ENCODE measurements at places on chromosomes 16 and 17.

GRCh38 chr17:16928406-16929034 is 43.4 kb downstream of the TNFRSF13B start:
- no peak for DNase-seq

DNA sequence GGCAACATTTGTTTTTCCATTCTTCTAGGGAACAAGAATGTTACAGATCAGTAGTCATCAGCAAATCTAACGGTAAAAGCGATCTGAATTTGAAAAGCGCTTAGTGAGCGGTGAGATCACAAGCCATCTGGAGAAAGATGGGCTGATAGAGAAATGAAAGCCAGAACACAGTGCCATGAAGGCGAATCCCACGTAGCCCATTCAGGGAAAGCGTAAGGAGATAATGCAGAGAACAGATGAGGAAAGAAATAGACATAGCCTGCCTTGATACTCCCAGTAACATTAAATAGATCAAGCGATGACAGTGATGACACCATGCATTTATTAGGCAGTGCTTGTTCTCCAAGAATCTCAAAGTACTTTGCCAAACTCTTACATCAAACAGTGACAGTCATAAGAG is 183.1 kb upstream of the PSMD7 start:
- no peak for DNase-seq

GRCh38 chr16:62764572-62764971 is 728.3 kb upstream of the CDH8 start:
- DNase-seq, result no peak

DNA sequence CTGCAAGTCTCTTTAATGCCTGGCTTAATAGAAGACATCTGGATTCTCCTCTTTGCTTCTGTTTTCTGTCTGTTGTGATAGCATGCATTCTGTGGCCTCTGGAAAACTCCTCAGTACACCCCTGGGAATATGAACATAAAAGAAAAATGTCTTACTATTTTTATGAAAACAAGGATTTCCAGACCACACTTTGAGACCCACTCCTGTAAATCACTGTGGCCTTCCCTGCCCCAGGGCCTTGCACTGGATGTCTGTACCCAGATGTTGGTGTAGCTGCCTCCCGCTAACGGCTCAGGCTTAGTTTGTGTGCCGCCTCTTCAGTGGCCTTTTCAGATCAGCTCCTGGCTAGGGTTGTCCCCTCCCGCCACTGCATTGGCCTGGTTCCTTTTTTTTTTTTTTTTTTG is 126.6 kb downstream of the SOCS1 start:
- no peak for DNase-seq

DNA sequence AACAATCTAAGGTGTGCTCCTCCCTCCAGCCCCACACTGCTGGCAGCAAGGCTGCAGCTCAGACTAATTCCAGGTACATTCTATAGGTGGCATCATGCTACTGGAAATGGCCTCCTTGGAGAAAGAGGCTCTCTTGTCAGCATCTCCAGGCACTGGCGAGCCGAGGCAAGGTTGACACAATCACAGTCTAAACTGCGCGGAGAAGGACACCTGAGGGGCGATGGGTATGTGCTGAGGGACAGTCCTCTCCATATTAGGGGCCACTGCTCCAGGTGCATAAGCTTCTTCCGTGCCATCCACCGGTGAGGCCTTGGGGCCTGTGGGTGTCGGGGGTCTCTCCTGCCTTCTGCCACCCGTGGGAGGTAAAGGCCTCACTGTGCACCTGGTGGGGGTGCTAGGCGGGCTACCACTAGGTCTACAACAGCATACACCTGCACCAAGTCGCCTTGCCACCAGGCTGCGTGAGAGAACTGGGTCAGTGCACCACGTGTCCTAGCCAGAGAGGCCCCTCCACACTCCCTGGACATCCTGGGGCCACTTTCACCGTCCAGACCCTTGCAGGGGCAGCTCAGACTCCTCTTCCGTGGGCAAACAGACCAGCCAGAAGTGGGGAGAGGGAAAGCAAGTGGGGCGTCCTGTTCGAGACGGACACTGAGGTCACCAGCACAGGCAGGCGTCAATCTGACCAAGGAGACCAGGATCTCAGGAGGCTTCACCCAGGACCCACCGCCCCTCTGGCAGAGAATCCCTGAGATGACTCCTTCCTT is 12.1 kb upstream of the CBX8 start:
- DNase-seq, result peak; percentile 68

DNA sequence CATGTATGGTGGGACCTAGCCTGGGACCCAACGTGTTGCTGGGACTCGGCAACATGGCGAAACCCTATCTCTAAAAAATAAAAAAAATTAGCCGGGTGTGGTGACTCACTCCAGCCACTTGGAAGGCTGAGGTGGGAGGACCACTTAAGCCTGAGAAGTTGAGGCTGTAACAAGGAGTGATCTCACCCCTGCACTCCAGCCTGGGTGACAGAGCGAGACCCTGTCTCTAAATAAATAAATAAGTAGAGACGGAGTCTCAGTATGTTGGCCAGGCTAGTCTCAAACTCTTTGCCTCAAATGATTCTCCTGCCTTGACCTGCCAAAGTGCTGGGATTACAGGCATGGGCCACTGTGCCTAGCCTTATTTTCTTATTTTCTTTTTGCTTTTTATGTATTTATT is 10.1 kb upstream of the CNP start:
- no peak for DNase-seq

DNA sequence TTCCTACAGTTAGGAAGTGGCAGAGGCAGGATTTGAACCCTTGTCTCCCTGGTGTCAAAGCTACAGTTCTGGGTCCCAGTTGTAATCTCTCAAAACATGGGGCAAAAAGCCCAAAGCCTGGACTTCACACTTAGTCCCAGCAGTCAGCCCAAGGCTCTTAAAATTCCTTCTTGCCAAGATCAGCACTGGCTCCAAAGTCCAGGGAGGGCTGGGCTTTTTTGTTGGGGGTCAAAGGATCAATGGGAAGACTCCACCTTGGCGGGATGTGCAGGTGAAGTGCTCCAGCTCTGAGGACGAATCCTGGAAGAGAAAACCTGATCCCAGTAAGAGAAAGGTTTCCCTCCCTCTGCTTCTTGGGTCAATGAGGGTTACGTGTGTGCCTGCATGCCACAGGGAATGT is 195.5 kb downstream of the HAPSTR1 start:
- no peak for DNase-seq

- DNase-seq, result no peak
These were observed 167.1 kb downstream of the BANP start for GRCh38 chr16:88118376-88118775.

DNA sequence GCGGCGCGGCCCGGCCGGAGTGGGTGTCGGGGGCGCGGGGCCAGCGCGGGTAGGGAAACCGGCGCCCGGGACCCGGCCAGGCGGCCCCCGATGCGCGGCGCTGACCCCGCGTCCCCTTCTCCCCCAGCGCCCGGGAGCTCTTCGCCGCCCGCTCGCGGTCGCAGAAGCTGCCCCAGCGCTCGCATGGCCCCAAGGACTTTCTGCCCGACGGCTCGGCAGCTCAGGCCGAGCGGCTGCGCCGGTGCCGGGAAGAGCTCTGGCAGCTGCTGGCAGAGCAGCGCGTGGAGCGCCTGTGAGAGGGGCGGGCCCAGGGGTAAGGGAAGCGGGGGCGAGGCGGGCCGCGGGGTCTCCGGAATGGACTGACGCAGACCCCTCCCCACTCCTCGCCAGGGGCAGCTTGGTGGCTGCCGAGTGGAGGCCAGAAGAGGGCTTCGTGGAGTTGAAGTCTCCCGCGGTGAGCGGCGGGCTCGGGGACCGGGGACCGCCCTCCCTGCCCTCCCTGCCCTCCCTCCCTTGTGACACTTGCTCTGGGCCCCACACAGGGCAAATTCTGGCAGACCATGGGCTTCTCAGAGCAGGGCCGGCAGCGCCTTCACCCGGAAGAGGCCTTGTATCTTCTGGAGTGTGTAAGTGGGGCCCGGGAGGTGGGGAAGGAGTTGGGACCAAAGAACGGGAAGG is 430 bp downstream of the TSEN54 start:
- peak; percentile 37 for DNase-seq

- DNase-seq, result peak; percentile 28
These were observed 81.5 kb downstream of the CA4 start for GRCh38 chr17:60231234-60231633.

DNA sequence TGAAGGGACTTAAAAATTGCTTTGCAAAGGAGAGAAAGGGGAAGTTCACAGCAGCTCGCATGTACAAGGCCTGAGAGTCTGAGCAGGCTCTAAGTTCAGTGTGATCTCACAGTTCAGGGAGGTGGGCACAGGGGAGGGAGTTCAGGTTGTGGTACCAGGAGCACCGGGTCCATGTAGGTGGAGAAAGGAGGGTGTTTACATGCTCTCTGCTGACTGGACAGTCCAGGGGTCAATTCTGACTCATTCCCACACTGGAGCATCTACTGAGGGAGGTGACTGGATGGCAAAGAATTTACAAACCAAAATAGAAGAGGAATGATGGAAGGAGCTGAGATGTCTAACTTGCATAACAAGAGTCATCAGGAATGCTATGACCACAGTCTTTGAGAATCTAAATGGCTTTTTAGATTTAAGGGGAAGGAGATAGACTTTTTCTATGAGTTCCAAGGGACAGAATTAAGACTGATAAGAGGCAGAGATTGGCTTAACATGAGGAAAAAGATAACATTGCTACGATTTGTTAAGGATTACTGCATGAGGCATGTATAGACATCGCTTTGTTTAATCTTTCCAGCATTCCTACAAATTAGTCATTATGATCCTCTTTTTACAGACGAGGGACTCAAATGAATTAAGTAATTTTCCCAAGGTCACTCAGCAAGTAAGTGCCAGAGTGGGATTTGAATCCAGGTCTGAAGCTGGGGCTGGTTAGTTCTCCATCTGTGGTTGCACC is 29.9 kb downstream of the MIS12 start:
- DNase-seq, result peak; percentile 99

DNA sequence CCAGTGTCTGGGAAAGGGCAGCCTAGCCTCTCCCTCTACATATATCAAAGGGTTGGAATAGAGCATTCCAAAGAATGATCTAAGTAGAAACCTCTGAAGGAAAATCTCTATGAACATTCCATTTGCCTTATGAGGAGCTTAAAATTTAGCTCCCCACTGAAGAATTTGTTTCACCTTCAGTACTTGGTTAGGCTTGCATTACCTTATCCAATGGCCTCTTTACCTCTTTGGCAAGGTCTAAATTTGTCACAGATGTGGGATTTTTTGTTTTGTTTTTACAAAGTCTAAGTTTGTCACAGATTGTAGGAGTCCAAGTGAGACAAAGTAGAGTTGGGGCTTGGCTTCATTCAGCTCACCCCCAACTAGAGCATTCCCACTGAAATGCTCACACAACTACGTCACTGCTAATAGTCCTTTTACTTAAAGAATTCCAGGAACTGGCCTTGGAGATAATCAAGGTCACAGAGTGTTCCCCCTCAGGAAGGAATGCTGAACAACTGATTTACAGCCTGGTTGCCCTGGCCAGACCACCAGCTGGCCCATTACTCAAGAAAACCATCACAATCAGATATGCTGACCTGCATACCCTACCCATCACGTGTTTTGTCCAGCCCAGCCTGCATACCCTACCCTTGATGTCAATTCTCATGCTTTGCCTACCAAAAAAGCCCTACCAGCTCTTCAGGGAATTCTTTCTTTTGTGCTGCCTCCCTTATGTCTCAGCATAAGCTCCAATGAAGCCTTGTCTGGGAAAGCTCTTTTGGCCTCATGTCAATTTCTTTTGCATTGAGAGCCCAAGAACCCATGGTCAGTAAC is 26.5 kb upstream of the PPM1D start:
- peak; percentile 12 for DNase-seq

DNA sequence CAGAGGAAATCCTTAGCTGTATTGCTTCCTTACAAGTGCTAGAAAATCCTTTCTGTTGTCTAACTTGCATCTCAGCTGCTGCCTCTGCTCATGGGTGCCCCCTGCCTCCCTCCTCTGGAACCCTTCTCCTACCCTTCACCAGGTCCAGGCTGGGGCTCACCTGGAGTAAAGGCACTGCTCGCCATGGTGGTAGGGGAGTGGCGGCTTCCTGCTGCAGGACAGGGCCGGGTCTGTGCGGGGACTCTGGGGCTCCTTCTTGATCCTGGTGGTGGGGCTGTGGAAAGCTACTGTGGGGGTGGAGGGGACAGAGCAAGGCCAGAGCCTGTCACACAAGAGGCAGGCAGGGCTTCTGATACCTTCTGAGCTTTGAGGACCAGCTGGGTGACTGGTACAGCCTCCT is 12.4 kb downstream of the ETV4 start:
- no peak for DNase-seq

GRCh38 chr16:22938647-22939046 is 124.7 kb downstream of the HS3ST2 start:
- DNase-seq, result peak; percentile 42

DNA sequence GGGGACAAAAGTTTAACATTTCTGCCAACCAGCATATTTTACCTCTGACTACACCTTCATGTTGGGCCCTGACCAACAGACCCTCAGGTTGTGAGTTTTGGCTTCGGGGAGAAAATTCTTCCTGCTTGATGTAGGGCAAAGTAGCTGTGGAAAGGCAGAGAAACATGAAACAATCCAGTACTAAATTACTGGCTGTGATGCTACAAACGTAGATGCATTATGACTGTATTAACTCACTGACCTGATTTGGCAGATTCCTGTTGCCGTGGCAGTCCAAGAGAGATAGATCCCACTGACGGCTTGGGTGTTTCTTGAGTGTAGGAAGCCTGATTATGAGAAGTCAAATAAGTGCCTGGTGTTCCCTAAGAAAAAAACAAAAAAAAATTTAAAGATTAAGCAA is 80.7 kb downstream of the TTC19 start:
- no peak for DNase-seq

- DNase-seq, result no peak
These were observed 151.5 kb downstream of the LGALS9B start for GRCh38 chr17:20315821-20316220.

- DNase-seq, result no peak
These were observed 13.8 kb upstream of the AATK start for GRCh38 chr17:81179861-81180260.

DNA sequence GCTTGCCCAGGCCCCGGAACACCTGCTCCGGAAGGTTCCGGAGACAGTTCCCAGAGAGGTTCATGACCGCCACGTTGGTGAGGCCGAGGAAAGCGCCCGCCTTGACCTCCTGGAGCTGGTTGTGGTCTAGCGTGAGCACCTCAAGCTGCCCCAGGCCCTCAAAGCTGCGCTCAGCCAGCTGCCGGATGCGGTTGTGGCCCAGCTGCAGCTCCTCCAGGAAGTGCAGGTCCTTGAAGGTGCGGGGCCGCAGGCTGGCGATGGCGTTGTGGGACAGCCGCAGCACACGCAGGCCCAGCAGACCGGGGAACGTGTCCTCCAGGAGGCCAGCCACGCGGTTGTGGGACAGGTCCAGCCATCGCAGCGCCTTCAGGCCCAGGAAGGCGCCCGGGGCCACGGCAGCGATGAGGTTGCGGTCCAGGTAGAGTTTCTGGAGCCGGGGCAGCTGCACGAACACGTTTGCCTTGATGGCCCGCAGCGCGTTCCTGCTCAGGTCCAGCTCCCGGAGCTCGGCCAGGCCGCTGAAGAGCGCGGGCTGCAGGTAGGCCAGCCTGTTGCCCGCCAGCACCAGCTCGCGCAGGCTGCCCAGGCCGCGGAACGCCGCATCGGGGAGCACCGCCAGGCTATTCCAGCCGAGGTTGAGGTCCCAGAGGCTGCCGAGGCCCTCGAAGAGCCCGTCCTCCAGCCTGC is 2.1 kb downstream of the IGFALS start:
- DNase-seq, result no peak

GRCh38 chr16:87445486-87445885 is 47.3 kb downstream of the ZCCHC14 start:
- no peak for DNase-seq

Measured in M059J (cell line).